Epithelial cell of esophagus (primary cell): ENCODE measurements at places on chromosomes 3 and 15.

DNA sequence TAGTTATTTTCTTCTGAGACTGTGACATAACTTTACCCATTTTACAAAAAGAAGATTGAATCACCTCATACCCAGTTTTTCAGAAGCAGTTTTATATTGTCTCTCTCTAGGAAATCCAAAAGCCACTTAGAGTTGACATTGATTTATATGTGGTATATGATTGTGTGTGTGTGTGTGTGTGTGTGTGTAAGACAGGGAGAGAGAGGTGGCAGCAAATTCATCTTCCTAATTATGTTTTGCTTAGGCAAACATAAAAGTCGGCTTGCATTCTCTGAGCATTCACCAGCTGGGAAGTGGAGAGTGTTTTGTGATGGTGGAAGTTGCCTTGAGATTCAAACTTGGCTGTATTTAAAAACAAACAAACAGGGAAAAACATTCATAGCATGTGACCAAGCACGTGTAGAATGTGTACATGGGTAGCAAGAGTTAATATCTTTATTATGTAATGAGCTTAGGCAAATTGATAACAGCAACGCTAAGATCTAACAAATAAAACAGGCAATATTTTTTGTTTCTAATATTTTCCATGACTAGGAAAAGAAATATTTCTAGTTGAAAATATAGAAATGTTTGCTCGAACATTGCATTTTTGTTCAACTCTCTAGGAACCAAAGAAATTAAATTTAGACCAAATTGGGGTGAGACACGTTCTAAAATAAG lies 64.4 kb upstream of the IGF1R start:
- DNase-seq: no peak

DNA sequence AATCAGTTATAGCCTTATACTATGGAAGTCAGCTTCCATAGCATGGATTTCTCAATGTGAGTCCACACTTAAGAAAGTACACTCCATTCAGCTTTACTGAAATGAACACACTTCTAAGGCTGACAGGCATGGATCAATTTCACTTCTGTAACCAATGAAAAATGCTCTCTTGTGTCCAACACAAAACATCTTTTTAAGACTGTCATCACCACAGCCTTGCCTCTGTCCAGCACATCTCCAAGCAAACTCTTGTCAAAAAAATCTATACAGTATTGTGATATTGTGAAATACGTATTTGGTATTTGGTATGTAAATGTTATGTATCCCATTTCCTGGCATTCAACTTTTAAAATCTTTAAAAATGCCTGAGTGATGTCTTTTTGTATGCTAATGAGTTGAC lies 208.7 kb downstream of the RAP2B start:
- no peak for DNase-seq

GRCh38 chr3:61483997-61484396 lies 77.4 kb upstream of the PTPRG start:
- DNase-seq: no peak

DNA sequence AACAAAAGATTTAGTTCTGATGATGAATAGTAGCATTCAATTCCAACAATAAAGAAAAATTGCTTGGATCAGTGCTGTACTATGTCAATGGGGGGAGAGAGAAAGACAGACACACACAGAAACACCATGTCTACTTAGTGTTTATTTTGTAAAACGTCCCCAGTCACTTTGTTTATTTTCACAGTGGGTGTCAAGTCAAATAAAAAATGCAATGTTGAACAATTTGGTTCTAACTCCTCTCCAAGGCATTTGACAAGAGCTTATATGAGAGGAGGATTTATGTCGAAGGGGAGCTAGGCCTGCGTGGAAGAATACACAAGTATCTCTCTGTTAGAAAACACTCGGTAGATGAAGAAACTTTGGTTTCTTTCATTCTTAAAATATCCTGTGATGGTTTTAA lies 201.7 kb upstream of the SLC2A2 start:
- no peak for DNase-seq

- DNase-seq: peak; percentile 50
Measured at GRCh38 chr3:120682095-120682681, at the start of gene HGD. Gene HGD (minus strand): TSS chr3:120682239. CDS start chr3:120682111, 128 bp downstream.

- DNase-seq: no peak
Measured at GRCh38 chr3:37536840-37537239, 324.8 kb upstream of the CTDSPL start.

- DNase-seq: peak; percentile 64
Measured at GRCh38 chr3:116863822-116864589, 154.4 kb downstream of the TUSC7 start.

GRCh38 chr3:30810625-30811024 lies 83.8 kb downstream of the GADL1 start:
- no peak for DNase-seq

GRCh38 chr3:51378065-51378464 lies 7.0 kb upstream of the MANF start:
- no peak for DNase-seq

DNA sequence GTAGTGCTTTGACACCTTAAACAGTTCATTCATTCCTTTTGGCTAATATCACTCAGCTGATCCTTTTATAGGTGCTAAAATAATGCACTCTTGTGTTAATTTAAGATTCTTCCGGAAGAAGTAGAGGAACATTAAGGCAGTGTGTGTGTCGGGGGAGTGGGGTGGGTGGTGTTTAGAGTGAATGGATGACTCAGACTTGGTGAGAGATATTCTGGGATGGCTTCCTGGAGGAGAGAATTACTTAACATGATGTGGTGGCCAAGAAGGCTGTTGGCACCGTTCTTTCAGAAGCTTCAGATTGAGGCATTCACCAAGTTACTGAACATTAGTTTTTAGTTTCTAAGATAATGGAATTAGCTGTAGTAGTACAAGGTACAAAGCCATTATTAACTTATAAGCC lies 125.6 kb upstream of the ROPN1 start:
- DNase-seq: peak; percentile 21

GRCh38 chr3:75180235-75180944 lies 483.7 kb upstream of the FRG2C start:
- DNase-seq: no peak

GRCh38 chr15:68403161-68403941 lies 28.6 kb downstream of the ITGA11 start:
- no peak for DNase-seq

DNA sequence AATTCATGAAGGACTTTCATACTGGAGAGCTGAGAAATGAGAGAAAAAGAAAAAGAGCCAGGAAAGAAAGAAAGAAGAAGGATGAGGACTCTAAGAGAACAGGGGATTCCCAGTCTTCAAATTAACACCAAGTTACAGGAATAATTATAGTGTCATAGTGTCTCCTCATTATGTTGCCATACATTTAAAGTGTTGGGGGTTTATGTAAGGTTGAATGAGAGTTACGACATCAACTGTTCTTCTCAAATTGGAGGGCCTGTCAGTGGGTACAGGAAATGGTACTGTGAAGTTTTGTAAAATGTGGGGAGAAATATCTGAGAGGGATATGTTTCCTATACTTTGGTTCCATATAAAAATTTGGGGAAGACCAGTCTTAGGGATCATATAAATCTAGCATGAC lies 12.3 kb upstream of the CD200 start:
- DNase-seq: no peak

DNA sequence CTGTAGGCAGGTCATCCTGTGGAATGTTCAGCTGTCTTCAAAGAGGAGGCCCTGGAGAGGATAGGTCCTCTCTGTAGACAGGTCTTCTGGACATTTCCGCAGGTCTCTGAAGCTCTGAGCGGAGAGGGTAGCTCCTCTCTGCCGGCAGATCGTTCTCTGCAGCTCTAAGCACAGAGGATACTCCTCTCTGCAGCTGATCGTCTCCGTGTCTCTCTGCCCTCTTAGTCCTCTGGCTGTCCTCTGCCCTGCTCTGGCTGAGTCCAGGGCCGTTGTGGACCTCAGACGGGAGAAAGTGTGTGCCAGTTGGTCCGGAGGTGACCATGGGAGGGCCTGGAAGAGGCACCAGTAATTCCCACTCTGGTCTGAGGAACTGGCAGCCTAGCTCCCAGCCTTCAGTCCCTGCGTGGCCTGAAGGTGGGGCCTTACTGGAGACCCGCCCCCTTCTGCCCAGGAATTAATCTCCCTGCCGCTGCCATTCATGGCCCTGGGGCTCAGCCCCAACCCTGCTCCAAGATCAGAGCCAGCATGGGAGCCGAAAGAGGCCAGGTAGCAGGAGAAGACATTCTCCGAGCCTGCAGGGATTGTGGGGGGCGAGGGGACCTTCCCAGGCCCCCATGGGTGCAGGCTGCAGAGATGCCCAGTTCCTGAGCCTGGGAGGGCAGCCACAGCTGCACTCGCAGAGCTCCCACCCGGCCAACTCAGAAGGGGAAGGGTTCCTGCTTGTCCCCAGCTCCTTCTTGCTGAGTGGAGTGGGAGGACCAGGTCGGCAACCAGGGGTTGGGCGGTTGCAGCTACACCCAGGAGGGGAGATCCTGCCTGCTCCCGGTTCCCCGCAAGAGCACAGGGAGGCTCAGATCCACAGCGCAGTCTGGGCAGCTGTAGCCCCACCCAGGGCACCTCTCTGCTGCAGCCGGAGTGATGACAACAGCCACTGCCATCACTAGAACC lies 488.7 kb downstream of the RSL24D1 start:
- no peak for DNase-seq

GRCh38 chr15:41258750-41259471 lies 27.8 kb downstream of the CHP1 start:
- DNase-seq: peak; percentile 72

DNA sequence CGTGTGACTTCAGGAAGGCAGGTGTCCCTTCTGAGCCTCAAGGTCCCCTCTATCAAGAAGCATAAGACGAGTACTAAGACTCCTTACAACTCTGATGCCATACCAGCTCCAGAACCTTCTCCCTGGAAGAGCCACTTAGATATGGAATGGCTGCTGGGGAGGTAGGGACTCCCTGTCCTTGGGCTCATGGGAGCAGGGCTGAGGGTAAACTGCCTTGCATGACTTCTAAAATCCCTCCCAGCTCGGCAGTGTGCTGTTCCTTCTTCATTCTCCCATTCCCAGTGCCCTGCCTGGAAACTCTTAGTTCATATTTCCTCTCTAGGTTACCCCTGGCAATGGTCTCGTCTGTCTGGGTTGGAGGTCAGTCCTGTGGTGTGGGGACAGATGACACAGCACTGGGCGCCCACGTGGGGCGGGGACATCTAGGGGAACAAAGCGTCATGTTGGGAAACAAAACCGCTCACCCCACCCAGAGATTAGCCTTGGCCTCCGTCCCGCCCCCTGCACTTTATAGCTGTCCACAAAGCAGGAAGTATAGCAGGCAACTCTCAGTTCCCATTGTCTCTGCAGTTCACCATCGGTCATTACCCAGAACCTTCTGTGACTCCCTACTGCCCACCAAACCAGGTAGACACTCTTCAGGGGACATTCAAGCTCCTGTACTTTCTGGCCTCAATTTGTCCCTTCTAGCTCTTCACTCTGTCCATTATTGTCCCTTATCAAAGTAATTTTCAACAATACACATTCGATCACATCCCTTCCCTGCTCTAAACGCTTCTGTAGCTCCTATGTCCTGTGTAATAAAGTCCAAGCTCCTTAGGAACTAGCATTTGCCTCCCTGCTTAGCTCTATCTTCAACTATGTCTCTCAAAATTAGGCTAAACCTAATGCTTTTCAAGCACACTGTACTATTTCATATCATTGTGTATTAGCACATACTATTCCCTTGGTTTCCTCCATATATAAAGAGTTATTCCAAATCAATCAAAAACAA lies 73.8 kb downstream of the IQSEC1 start:
- no peak for DNase-seq

DNA sequence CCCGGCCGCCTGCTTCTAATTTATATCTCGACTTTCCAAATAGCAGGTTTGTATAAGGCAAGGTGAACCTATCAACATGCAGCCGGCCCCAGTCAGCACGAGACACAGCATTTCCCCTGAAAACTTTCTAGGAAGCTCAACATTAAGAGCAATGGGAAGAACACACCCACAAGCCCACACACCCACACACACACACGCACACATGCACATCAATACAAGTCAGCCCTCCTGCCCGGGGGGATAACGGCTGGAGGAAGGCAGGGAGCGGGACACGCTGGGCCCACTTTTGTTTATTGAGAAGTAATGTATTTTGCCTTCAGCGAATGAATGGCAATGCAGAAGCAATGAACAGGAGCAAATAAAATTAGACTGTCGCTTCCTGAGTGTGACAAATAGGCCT lies 83.5 kb downstream of the PCSK6 start:
- DNase-seq: no peak

GRCh38 chr3:18224426-18224825 lies 200.7 kb downstream of the SATB1 start:
- no peak for DNase-seq

- DNase-seq: no peak
Measured at GRCh38 chr3:13262493-13263211, 157.5 kb downstream of the NUP210 start.

DNA sequence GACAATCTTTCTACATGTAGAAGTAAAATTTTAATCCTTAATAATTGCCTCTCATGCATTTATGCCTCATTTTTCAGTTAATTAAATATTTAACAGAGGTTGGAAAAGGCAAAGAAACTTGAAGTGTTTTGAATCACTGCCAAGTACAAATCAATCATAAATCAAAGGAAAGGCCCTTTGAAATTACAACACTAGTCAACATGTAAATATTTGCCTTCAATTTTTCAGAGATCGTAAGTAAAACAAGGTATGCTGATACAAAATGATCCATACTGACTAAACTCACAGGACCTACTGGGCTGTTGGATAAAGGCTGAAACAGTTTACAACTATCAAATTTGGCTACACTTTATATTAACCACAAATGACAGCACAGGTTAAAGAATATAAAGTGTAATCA lies 33.9 kb downstream of the ZBBX start:
- no peak for DNase-seq

GRCh38 chr15:37375519-37375918 lies 275.2 kb upstream of the MEIS2 start:
- DNase-seq: no peak

DNA sequence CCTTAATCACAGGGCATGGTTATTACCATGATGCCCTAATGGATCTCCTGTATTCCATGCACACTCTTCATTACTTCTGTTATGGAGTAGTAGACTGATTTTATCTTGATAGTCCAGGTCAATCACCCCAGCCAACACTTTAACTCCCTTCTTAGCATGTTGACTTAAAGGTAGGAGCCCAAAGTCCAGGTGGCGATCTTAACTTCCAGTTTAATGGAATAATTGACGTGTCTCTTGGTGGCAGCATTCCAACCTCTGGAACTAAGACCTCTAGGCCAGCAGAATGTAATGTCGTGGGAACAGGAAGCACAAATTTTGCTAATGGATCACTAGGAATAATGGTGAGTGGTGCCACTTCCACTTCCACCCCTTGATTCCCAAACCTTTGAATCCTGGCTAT lies 687.2 kb upstream of the SGO1 start:
- no peak for DNase-seq
